ENCODE measurements at places on chromosomes 7 and 10.

- DNase-seq, result no peak
Observed at GRCh38 chr10:124640538-124641231, 103.5 kb downstream of the FAM53B start.

DNA sequence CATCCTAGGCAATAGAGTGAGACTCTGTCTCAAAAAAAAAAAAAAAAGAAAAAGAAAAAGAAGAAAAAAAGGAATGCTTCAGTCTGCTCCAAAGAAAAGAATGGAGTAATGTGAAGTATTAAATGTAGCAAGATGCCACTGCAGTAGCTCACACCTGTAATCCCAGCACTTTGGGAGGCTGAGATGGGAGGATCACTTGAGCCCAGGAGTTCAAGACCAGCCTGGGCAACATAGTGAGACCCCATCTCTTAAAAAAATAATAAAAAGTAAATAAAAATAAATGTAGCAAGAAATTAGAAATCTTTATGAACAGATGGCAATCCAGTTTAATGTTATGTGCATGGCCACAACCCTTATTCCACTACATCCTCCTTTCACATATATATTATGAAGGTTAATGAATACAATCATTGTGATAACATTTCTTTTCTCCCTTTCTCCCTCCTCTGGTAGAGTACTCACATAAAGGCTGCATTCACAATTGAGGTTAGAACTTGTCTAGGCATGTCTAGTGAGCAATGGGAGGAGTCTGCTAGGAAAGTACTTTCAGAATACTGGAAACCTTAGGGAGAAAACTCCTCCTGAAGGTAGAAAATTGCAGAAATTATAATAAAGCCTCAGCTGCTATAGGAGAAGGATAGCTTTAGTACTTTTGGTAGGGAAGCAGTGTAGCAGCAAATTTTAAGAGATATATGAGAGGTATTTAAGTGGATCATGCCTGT, 20.4 kb downstream of the KLLN start:
- no peak for DNase-seq

DNA sequence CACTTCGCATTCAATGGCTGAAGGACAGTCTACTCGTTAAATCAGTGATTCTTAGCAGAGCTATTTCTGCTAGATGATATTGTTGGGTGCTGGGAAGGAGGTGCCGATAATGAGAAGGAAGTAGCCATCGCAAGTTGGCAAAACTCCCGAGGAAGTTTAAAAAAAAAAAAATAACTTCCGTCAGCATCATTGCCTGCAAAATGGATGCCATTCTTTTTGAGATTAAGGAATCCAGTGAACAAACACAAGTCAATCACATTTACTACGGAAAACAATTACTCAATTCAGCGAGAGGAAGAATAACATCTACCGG, 74.4 kb upstream of the SFMBT2 start:
- DNase-seq, result no peak

DNA sequence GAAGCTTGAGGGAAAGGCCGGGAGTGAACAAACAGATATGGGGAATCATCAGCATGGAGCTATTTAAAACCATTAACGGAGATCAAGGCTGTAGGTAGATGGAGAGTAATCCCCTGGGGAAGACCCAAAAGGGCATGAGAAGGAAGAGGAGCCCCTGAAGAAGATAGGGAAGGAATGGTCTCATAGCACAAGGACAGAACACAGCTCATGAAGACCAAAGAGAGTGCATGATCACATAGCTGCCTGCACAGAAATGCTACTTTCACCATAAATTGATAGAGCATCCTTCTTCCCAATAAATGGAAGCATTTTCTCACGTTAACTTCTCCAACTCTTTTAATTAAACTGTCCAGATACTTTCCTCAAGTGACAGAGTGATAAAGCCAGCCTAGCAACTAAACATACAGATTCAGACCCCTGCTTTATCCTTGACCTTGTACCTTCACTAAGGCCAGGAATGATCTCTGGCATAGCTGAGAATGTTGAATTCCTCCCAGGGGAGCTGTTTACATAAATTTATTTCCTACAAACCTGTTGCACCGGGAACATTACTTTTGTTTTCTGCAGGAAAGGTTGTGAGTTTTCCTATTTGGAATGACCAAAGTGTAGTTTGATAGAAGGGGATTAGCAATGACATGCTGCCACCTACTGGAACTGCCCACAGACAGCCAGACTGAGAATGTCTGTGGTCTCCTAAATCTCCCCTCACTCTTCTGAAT, 110.8 kb upstream of the LRGUK start:
- DNase-seq, result peak; percentile 17

GRCh38 chr10:27741173-27742091, 4.2 kb downstream of the MKX start:
- DNase-seq, result no peak

GRCh38 chr10:14026325-14026724, 304.4 kb downstream of the FRMD4A start:
- no peak for DNase-seq

DNA sequence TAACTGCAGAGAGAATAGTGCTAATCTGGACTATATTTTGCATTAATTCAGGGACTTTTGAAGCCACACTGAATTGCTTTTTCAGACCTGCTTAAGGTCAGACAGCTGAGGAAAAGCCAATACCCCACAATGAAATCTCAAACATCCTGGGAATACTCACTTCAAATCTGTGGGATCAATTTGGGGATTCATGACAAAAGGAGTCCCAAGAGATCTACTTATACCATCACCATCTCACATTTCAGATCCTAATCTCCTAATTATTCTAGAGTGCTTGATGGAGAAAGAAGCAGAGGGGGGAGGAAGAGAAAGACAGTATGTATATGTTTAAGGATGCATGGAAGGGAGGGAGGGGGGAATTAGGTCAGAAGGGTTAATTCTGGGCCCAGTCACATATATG, 202.2 kb downstream of the CACNA2D1 start:
- DNase-seq, result no peak

DNA sequence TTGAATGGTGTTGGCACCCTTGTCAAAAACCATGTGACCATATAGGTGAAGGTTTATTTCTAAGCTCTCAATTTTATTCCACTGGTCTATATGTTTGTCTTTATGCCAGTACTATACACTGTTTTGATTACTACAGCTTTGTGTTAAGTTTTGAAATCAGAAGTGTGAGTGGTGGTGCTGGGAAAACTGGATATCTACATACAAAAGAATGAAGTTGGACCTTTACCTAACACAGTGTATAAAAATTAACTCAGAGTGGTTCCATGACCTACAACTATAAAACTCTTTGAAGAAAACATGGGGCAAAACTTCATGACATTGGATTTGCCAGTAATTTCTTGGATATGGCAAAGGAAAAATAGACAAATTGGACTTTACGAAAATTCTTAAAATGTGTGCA, 112.2 kb downstream of the NRF1 start:
- no peak for DNase-seq

GRCh38 chr7:135184254-135184841, 13.8 kb upstream of the CYREN start:
- no peak for DNase-seq

- no peak for DNase-seq
Observed at GRCh38 chr7:94741179-94741578, 85.2 kb upstream of the SGCE start.

- DNase-seq, result no peak
Observed at GRCh38 chr7:79320741-79321473, 132.6 kb downstream of the MAGI2 start.

DNA sequence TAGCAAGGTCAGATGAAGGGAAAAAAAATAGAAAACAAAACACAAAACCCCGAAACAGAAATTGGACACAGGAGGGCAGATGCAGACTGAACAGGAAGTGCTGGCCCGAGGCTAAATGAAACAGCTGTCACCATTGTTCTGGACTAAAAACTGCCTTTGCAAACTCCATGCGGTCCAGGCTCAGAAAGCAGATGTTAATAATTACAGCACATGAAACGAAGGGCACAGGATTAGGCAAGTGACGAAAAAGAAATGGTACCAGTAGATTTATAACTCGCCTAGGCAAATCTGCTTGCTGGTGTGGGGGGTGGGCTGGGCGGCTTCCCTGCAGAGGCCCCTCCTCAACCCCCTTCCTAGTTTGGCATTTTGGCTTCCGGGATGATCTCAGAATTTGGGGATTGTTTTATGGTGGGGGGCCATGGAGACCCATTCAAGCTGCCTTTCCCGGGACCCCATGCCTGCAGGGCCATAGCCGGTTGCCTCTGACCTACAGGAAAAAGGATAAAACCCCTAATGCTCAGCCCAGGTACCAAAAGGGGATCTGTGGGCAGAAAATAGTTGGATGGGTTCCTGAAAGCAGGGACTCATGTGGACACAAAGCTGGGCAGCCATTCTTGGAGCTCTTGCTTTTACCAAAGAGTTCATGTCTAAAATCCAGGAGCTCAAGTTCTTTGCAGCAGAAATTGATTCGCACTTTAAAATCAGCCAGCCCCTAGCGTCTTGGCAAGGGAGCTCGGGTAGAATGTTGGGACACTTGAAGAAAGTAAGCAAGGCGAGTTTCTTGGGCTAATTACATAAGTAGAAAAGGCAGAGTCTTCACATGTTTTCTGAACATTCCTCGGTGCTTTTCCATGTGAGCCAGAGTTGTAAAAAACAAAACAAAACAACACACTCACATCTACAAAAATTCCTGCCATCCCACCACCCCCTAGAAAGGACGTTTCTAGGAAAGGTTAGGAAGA, 39.0 kb upstream of the EMX2 start:
- no peak for DNase-seq

GRCh38 chr10:109744020-109744419, 179.3 kb downstream of the XPNPEP1 start:
- DNase-seq, result no peak

Measured in D721Med (cell line).